ENCODE measurements at places on chromosomes 2 and 18.

DNA sequence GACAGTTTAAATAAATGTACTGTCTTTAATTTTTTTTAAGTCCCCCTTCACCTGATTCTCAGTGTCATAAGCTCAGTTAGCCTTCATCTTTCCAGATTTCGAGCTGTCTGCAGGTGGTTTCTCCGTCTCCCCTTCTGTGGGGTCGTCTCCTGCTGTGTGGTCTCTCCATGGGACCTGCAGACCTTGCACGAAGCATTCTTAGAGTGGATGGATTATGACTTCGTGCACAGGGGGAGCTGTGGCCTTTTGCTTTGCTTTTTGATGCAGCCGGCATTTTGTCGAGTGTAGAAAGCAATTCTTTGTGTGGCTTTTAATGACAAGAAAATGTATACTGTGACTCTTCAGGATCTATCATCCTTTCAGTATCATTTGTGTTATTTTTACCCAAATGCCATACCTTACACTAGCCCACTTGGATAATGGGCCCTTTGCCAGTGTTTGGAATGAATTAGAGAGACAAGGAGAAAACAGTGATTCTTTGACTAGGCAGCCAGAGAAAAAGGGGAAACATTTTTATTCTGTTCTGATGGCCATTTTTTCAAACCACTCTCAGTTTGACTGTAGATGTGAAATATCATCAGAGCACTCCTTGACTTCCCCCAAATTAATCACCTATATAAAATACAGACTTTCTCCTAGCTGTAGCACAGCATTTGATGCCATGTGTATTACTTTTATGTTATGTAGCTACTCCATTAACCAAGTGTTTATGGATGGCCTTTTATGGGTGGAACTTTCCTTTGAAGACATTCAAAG lies 54.3 kb downstream of the ITGA6 start:
- DNase-seq = no peak

DNA sequence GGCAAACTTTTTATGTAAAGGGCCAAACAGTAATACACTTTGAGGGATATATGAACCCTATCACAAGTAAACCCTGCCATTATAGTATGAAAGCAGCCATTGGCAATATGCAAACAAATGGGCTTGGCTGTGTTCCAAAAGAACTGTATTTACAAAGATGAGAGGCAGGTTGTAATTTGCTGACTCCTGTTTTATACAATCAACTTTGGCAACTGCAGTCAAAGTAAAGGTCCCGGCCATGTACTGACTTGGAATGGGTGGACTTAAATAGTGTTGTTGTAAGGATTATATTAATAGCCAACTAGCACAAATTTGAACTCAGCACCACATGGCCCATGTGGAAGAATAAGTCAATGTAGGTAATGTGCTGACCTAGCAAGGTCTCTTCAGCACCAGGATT lies 223.4 kb downstream of the WDPCP start:
- DNase-seq = no peak

DNA sequence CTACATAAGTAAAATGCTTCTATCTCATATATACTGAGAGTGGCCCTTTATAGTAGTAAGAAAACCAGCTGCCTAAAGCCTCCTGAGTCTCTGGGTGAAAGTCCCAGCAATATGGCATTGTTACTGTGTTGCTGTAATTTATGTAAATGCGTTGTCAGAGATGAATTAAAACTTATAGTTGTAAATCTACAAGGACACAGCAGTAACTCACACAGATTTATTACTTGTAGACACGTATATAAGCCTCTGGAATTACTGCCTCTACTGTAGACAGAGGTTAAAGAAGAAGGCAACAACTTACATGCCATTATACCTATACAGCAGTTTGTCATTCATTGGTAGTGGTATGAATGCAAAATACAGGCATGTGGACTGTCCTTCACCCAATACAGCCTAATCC lies 169.1 kb upstream of the BOD1L2 start:
- no peak for DNase-seq

DNA sequence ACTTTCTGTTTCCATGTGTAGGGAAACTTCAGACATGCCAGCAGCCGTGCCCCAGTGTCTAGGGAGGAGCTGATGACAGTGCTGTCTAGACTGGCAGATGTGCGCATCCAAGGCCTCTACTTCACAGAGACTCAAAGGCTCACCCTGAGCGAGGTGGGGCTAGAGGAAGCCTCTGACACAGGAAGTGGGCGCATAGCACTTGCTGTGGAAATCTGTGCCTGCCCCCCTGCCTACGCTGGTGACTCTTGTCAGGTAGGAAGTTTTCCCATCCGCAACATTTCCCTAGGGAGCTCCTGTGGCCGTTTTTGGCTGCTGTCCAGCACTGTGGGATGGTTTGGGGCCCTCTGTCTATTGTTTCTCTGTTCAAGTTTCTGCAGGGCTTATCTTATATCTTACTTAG lies 143.1 kb upstream of the TTC39C start:
- DNase-seq = no peak

DNA sequence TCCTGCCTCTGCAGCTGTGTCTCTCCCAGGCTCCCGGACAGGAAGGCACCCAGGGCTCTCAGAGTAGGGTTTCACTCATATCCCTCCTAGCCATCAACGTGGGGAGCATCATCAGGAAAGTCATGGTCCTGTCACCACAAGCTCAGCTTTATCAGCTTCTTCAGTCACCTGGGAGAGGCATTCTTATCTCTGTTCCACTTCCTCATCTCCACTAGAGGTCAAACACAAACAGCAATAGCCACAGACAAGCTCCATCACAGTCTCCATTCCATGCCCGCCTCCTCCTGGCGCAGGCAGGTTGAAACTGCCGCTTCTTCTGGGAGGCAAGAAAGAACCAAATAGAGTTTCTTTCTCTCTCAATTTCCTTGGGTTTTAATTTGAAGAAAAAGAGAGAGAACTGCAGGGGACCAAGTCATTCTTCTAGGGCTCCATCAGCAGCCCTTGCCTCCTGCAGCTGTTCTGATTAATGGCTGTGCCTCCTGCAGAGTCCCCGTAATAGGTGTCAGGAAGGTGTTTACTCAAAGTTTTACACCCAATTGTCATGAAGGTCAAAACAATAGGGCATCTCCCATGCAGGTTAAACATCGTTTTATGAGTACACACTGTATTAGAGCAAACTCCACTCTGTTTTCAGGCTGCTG lies 377.9 kb downstream of the TMEM182 start:
- DNase-seq = no peak

GRCh38 chr2:25286025-25286400 lies 55.7 kb downstream of the DNMT3A start:
- no peak for DNase-seq

DNA sequence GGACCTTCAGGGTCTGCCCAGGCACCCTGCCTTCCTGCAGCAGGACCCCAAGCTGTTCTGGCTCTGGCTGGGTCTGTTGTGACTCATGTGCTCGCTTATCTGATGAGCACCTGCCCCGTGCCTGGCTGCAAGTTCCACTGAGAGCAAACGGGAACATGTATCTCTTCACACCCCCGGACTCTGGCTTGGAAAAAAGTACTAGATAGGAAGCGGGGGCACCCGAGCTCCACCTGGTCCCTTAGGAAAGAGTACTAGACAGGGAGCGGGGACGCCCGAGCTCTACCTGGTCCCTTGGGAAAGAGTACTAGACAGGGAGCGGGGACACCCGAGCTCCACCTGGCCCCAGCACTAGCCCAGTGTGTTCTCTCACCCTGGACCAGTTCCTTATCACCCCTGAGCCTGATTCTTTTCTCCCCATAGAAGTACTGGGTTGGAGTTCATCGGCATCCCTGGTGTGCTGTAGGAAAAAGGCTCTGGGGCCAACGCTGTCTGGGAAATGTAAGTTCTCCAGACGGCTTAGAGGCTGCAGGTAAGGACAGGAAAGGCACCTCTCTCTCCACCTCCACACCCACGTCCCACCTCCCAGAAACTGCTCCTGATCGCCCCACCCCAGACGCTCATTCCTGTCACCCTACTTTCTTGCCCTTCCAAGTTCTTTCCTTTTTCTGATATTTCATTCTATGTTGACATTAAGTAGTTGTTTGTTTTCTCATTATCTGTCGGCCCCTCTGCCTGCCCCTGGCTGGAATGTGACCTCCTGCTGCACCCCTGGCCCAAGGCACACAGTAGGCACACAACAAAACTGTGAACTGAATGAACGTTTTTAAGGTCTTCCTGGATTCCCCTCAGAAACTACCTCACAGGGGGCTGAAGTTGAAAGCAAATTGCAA lies 40.2 kb downstream of the HDAC4 start:
- DNase-seq = no peak

GRCh38 chr18:41870191-41870590 lies 84.8 kb upstream of the PIK3C3 start:
- no peak for DNase-seq

- no peak for DNase-seq
Measured at GRCh38 chr2:176106581-176107539, at the start of gene HOXD11. Gene HOXD11 (plus strand): TSS chr2:176107280. CDS start chr2:176107356, 76 bp downstream.

DNA sequence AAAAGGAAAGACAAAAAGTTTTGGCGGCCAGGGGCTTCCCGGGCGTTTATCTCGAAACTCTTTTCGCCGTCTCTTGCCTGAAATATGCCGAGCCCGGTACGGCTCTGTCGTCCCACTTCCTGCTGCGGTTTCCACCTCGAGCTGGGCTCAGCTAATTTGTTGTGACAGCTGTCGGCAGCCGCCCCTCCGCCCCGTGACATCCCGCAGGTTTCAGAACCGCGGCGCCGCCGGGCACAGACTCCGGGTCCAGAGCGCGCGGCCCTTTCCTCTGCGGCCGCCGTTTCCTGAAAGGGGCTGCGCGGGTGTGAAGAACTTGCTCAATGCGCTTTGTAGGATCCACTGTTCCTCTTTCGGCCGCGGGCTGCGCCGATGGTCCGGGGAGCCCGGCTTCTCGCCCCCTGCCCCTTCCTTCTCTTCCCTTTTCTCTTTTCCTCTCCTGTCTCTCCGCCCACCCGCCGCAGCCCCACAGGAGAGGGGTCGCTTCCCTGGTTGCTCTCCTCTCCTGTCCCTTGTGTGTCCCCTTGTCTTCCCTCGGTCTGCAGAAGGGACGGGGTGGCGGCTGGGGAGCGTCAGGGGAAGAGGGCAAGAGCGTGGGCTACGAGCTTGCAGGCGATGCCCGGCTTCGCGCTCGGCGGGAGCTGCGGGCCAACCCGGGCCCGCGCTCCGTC lies 648 bp downstream of the ARID5A start:
- DNase-seq = peak; percentile 33

All from midbrain (tissue), 1 donor.